ENCODE measurements at places on chromosomes 11 and 22.

GRCh38 chr11:28833169-28833568, 725.0 kb downstream of the METTL15 start:
- DNase-seq = no peak

- DNase-seq = no peak
Measured at GRCh38 chr22:37819105-37819433, 4.1 kb upstream of the GALR3 start.

GRCh38 chr11:71542879-71543777, 5.1 kb upstream of the KRTAP5-9 start:
- DNase-seq = no peak

DNA sequence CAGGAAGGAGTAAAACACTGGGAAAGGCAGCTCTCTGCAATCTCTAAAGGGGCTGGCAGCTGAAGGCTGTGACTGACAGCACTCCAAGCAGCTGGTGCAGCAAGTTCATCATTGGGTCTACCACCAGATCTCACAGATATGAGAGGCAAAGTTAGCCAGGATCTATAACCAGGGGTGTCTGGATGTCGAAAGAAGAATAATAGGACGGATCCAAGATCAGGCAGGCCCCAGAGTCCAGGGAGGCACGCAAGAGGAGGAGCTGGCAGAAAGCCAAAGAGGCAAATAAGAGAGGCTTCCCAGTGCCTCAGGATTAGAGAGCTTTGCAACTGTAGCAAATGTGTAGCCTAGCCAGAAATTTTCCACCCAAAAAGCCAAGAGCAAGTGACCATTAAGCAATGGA, 77.1 kb downstream of the RBMXL2 start:
- no peak for DNase-seq

- DNase-seq = no peak
Measured at GRCh38 chr11:119120639-119121007, 757 bp upstream of the HINFP start.

GRCh38 chr11:63944987-63945386, 6.2 kb downstream of the NAA40 start:
- DNase-seq = no peak

GRCh38 chr11:18540207-18541009, 13.7 kb upstream of the TSG101 start:
- DNase-seq = no peak

- DNase-seq = no peak
Measured at GRCh38 chr22:33880986-33881385, 39.3 kb downstream of the LARGE1 start.

- no peak for DNase-seq
Measured at GRCh38 chr11:67044496-67044895, 12.2 kb upstream of the RHOD start.

DNA sequence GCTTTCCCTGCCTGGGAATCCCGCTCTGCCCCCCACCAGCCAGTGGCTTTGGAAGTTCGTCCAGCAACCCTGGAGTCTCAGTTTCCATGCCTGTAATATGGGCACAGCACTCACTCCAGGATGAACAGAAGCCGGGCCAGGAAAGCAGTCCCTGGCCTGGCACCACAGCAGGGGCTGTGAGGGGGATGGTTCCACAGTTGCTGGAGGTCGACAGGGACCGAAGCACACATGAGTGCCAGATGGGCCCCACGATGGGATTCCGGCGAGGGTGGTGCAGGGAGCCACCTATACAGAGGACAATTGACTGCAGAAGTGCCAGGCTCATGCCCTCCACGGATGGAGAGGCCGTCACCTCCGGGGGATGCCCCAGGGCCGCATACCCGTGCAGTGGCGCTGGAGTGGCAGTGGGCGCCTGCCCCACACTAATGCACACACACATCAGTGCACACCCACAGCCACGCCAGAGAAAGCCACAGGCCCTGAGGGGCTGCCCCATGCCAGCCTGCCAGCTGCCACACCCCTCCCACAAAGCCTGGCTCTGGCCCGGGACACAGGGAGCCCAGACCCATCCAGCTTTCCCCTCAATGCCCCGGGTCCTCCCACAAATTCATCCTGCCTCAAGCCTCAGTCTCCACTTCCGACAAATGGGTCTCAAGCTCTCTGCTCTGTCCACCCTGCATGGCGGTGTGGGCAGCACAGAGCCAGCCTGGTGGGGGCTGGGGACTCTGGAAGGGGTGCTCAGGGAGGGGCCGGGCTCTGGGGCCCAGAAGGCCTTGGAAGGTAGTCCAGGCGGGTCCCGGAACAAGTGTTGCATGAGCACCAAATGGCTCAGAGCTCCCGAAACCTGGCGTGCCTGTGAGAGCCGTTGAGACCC, 9.7 kb downstream of the ASCL2 start:
- no peak for DNase-seq
